ENCODE measurements at places on chromosomes 11 and 22.

DNA sequence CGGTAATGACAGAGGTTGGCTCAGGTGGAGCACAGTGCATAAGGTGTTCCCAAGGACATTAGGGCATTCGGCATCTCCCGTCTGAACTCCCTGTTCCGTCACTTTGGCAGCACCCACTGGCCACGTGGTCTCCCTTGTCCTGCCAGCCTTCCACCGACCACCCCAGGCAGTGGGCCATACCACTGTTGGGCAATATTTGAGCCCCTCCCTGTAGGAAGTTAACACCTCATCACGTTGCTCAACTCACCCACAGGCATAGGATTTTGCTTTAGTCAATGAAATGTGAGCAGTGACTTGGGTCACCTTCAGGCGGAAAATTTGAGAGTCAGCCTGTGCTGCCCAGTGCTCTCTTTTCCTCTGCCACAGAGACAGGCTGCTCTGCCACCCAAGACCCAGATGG lies 44.0 kb downstream of the SERPINH1 start:
- no peak for DNase-seq

DNA sequence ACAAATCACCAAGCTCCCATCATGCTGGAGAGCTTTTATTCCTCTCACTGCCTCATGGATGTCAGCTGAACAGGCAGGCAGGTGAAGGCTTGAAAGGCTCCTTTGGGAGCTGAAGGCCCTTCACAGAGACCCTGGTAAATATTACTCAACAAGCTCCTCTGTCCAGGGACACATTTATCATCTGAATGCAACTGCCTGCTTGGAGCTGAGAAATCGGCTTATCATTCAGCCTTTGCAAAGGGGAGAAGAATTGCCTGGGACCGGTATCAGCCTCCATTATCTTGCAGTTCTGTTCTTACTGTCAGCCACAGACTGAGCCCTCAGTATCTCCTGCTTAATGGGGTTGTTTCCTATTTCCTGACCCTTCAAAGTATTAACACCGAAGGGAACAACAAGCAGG lies 113.8 kb upstream of the PITPNB start:
- no peak for DNase-seq

DNA sequence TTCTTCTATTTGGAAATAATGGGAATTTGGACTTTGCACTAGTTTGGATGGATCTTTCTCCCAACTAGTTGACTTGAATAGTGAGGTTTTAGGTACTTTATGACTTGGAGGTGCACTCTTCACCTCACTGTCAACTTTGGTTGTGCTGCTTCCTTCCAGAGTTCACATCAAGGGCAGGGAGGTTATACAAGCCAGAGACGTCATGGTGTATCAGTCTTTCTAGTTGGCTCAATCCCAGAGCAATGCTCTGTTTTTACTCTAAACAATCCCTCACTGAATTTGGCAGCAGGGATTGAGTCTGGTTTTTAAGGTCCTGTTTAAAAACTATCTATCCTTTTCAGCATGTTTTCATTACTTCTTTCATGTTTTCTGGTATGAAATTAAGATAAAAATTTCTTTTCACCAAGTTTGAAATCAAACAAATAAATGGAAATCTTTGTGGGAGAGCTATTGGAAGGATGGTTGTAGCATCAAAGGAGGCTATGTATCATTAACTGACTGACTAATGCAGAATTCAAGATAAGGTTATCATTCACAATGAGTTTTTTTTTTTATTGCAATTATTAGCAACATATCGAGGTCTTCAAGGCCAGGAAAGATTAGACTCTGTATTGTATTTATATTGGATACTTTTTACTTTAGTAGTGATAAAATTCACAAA lies 28.0 kb upstream of the ZBED5 start:
- DNase-seq = no peak

DNA sequence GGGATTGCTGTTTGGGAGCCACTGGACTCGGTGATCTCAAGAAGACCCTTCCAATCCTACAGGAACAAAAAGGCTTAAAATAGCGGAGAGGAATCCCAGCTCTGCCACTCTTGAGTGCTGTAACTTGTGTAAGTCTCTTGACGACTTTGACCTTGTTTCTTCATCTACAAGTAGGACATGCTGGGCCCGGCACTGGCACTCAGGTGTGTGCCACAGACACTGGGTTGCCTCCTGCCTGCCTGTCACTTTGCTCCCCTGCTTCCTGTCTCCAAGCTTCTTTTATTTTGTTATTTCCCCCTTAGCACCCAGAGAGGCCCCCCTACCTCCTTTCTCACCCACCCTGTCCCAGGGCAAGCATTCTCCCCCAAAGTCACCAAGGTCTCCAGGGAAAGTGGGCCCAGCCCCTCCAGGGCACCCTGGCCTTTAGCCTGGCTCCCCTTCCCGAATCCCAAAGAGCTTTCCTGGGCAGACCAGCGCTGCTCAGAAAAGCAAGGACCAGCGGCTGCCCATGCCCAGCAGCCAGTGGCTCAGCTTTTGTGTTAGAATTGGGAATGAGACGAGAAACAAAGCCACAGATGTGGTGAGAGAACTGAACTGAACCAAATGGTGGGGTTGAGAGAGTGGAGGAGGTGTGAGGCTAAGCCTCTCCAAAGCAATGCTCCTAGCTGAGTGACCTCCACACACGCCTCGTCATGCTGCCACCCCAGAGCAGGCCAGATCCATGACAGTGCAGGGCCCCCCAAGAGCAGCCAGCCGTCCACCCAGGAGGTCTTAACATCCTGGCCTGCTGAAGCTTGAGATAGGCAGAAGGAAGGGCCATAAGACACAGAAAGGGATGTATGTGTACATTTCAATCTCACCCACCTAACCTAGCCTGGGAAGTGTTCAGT lies 4.5 kb downstream of the TRIM29 start:
- DNase-seq = no peak

DNA sequence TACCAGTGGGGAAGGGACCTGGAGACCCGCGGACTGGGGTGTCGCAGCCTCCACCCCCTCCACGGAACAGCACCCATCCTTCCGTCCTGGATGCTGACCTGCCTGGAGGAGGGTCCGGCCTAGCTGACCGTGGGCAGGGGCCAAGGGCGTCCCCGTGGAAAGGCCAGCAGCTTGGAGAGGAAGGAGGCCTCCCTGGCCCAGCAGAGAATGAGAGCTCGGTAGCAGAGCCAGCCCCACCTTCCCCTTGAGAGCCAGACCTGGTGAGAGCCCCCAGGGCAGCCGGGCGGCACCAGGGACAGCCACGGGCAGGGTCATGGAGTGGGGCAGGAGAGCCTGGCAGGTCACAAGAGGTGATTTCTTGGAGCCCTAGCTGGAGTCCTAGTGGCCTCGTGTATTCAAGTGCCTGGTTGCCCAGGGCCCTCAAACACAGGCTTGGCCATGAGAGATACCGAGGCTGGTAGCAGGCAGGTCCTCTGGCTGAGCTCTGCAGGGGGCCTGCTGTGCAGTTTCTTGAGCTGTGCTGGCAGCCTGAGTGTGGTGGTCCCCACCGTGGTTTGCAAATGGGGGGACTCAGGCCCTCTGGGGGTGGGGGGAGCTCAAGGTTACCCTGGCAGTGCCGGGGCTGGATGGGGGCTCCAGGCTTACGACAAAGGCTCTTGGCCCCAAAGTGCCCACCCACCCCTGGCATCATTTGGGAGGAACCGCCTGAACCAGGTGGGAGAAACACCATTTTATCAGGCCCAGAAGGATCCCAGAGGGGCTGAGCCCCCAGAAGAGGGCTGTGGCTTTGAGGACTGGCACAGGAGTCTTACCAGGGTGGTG lies 7.6 kb downstream of the TSPAN32 start:
- no peak for DNase-seq

- no peak for DNase-seq
These were observed 5.5 kb upstream of the TMPRSS13 start for GRCh38 chr11:117934526-117935307.

DNA sequence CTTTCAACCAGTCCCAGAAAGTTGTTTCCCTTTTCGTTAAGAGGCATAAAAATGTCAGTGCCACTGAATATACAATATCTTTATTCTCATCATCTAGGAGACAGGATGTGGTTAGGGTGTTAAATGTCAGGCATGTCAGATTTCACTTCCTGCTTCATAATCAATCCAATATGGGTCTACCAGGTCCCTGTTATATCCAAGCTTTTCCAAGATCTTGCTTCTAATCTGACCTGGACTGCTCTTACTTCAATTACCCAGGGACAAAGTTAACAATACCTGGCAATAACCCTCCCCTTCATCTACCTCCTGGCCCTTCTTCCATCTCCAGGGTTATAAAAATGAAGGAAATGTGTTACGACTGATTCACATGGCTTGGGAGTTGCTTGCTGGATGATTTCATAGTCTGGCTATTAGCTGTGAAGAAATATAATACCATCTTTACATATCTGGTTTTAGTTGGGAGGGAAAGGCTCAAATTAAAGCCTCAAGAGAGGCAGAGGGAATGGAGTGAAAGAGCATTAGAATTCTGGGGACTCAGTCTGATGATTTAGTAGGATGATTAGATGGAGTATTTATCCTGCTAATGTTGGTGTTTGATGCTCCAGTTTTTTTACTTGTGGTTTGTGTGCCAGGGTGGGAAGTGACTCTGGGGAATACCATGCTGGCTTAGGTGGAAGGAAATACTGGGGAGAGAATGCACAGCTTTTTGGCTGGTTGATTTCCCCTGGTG lies 534.3 kb downstream of the ETS1 start:
- DNase-seq = peak; percentile 39

- DNase-seq = no peak
These were observed 79.4 kb downstream of the ETS1 start for GRCh38 chr11:128507936-128508335.

- DNase-seq = no peak
These were observed 14.5 kb upstream of the P4HA3 start for GRCh38 chr11:74325649-74326645.

GRCh38 chr11:58086528-58086927 lies 38.8 kb downstream of the OR9I1 start:
- DNase-seq = no peak

GRCh38 chr11:26027887-26028286 lies 304.0 kb upstream of the ANO3 start:
- DNase-seq = no peak

- DNase-seq = no peak
These were observed 56.2 kb downstream of the SOX6 start for GRCh38 chr11:16299884-16300782.

- no peak for DNase-seq
These were observed 351.5 kb downstream of the TBC1D22A start for GRCh38 chr22:47113853-47114415.

GRCh38 chr11:31825838-31826484 lies 14.8 kb upstream of the PAX6 start:
- DNase-seq = no peak

GRCh38 chr11:1770528-1770927 lies 6.8 kb upstream of the CTSD start:
- DNase-seq = no peak

- DNase-seq = no peak
These were observed 60.2 kb downstream of the LRRC32 start for GRCh38 chr11:76610371-76610770.

DNA sequence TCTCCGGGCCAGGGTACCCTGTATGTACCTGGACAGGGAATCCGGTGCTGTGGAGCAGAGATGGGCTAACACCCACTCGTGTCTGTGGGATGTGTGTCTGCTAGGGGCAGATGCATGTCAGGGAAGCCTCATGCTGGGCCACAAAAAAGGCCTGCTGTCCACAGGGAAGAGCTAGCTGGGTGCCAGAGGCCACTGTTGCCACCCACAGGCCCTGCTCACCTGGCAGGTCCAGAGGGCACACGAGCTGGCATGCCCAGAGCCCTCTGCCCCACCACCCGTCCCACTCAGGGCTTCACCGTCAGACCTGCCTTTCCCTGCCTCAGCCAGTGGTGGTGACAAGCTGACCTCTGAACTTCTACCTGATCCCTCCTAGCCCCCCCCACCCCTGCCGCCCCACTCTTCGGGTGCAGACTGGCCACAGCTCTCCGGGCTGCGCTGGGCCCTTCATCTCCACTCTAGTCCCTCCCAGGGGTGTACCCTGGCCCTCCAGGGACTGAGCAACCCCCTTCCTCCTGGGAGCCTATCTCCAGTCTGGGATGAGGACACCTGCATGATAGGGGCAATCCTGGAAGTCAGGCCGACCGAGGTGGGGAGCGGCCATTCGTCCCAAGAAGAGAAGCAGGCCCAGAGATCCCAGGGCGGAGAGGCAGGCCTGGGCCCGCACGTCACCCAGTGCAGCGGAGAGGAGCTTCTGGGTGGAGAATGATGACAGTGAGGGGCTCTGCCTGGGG lies 1.4 kb downstream of the SLC25A22 start:
- no peak for DNase-seq

DNA sequence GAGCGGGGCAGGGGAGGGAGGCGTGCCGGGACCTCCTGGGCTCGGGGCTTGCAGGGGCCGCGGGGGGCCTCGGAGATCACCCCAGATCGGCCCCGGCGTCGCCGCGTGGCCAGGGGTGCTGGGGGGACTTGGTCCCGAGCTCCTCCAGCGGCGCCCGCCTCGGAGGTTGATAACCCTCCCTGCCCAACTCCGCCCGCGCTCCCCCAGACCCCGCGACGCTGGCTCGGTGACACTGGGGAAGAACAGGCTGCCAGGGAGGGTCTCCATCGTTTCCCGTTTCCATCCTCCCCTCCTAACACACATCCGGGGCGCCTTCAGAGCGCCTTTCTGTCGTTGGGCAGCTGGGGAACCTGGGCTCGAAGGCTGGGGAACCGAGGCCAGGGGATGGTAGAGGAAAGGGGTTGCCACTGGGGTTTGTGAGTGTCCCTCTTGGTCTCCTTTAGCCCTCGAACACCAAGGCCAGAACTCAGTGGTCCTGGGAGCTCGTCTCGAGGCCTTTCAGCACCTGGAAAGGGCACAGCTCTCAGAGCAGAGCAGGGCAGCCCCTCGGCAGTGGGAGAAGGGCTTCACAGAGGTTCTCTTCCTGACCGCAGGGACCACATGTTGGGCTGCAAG lies 431 bp downstream of the SLC37A2 start:
- no peak for DNase-seq

DNA sequence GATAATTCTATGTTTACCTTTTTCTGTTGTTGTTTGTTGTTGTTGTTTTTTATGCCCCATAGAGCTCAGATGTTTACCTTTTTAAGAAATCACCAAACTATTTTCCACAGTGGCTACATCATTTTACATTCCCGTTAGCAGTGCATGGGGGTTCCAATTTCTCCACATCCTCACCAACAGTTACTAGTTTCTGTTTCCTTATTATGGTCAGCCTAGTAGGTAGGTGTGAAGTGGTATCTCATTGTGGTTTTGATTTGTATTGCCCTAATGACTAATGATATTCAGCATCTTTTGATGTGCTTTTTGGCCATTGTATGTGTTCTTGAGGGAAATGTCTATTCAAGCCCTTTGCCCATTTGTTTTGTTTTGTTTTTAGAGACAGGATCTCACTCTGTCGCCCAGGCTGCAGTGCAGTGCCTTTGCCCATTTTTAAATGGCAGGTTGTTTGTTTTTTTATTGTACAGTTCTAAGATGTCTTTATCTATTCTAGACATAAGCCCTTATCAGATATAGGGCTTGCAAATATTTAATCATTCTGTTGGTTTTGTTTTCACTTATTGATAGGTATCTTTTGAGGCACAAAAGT lies 27.5 kb downstream of the CHEK2 start:
- DNase-seq = no peak

- no peak for DNase-seq
These were observed 69.8 kb downstream of the RNF169 start for GRCh38 chr11:74818283-74818946.
